Pancreas (tissue), 10 donors: ENCODE measurements at places on chromosomes 6 and 20. TPM values are rescaled to one million over a fixed set of nuclear protein-coding genes. Genes with fewer than 3 reads are reported as not detected.

DNA sequence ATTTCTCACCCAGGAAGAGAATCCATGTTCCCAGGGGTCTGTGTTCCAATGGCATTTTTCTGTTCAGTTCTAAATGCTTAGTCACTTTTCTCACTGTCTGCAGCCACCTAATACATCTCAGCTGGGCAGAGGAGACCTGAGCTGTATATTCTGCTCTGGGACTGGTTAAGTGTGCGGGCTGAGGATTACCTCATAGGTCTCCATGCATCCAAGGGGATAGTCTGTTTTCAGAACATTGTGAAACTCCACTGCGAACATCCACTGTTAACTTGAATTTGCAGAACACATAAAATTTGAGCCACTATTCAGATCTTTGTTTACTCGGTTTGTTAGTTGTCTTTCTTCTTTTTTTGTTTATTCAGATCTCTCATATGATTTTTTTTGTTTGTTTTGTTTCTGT, 947.1 kb downstream of the TFAP2A start:
- H3K36me3 ChIP-seq, result no peaks in the 10 kb centered on the region
- no peak for DNase-seq
- H3K27ac ChIP-seq, result no peak overlapping the region
- H3K27me3 ChIP-seq, result no peaks in the 10 kb centered on the region

GRCh38 chr6:105459864-105460263, 57.0 kb upstream of the PREP start:
- no peak overlapping the region for H3K27ac ChIP-seq
- no peaks in the 10 kb centered on the region for H3K4me1 ChIP-seq
- H3K4me3 ChIP-seq, result no peak overlapping the region
- no peak for DNase-seq

DNA sequence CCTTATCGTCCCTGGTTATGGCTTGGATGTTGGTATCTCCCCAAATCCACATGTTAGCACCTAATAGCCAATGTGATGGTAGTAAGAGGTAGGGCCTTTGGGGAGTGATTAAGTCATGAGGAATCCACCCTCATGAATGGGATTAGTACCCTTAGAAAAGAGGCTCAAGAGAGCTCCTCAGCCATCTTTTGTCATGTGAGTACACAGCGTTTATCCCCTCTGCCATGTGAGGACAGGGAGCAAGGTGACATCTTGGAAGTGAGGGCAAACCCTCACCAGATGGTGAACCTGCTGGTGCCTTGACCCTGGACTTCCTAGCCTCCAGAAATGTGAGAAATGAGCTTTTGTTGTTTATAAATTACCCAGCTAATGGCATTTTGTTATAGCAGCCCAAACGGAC, 16.1 kb upstream of the SIRPB2 start:
- no peaks in the 10 kb centered on the region for H3K4me1 ChIP-seq
- no peak overlapping the region for H3K27ac ChIP-seq
- no peaks in the 10 kb centered on the region for H3K27me3 ChIP-seq
- DNase-seq, result no peak
- no peaks in the 10 kb centered on the region for H3K36me3 ChIP-seq
- no peak overlapping the region for H3K4me3 ChIP-seq

DNA sequence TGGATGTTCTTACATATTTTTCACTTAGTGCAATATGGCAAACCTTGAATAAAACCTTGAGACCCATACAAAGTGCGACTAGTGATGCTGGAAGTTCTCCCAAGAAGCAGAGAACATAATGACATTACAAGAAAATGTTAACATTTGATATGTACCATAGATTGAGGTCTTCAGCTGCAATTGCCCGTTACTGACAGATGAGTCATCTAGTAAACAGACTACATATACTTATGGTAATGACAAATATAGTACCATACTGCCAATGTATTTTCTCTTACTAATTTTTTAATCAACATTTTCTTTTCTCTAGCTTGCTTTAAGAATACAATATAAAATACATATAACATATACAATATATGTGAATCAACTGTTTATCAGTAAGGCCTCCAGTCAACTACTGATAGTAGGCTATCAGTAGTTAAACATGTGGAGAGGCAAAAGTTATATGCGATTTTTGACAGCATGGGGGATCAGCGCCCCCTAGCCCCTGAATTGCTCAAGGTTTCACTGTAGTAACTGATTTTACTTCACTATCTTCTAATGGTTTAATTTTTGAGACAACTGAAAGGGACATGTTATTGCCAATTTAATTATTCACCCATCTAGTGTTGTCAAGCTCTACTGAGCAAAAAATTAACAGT, 166.7 kb upstream of the ADGRB3 start:
- no peak overlapping the region for H3K27ac ChIP-seq
- no peaks in the 10 kb centered on the region for H3K4me1 ChIP-seq
- no peak overlapping the region for H3K4me3 ChIP-seq
- no peaks in the 10 kb centered on the region for H3K36me3 ChIP-seq

- no peaks in the 10 kb centered on the region for H3K4me1 ChIP-seq
- H3K4me3 ChIP-seq, result no peak overlapping the region
- no peaks in the 10 kb centered on the region for H3K27me3 ChIP-seq
- no peaks in the 10 kb centered on the region for H3K36me3 ChIP-seq
- no peak for DNase-seq
Measured at GRCh38 chr20:24485981-24486380, 16.6 kb downstream of the SYNDIG1 start.

GRCh38 chr20:44001667-44002596, 87.3 kb downstream of the TOX2 start:
- H3K4me3 ChIP-seq, result no peak overlapping the region
- H3K27ac ChIP-seq, result no peak overlapping the region
- no peaks in the 10 kb centered on the region for H3K4me1 ChIP-seq
- H3K36me3 ChIP-seq, result no peaks in the 10 kb centered on the region

DNA sequence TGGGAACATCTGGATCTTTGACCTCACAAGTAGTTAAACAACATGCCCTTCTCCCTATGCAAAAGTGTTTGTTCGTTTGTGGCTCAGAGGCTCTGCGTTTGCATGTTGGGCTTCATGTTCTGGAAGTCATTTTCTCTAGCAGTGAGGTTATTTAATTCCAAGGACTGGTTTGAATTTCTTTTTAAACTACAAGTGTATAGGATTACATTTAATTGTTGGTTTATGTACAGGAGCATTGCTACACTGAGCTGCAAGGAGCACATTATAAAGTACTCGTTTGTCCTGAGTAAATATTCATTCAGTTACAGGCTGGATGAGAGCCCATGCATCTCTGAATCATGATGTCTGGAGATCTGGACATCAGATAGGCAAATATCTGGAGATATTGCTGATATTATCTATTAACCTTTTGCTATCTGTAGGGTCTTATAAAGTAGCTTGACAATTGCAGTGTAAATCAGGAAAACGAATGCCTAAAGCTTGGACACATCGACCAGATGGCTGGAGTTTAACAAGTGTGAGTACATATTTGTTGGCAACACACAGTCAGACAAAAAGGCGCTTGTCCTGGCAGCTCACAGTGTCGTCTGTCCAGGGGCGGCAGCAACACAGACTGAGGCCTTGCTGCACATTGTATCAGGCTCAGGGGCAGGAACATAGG, 84.6 kb downstream of the PDE7B start:
- no peaks in the 10 kb centered on the region for H3K36me3 ChIP-seq
- H3K27me3 ChIP-seq, result no peaks in the 10 kb centered on the region
- DNase-seq, result no peak
- no peak overlapping the region for H3K4me3 ChIP-seq
- H3K4me1 ChIP-seq, result no peaks in the 10 kb centered on the region

- no peak for DNase-seq
- H3K4me3 ChIP-seq, result no peak overlapping the region
- no peak overlapping the region for H3K27ac ChIP-seq
Measured at GRCh38 chr6:109291902-109292301, 90.4 kb downstream of the CD164 start.

GRCh38 chr6:40563111-40563510, 24.1 kb downstream of the LRFN2 start:
- no peak for DNase-seq
- no peaks in the 10 kb centered on the region for H3K27me3 ChIP-seq
- no peak overlapping the region for H3K27ac ChIP-seq
- H3K36me3 ChIP-seq, result no peaks in the 10 kb centered on the region
- no peaks in the 10 kb centered on the region for H3K4me1 ChIP-seq
- H3K4me3 ChIP-seq, result no peak overlapping the region

GRCh38 chr20:47338131-47338628, 18.3 kb downstream of the ZMYND8 start:
- DNase-seq, result no peak
- H3K27ac ChIP-seq, result no peak overlapping the region
- no peaks in the 10 kb centered on the region for H3K36me3 ChIP-seq

DNA sequence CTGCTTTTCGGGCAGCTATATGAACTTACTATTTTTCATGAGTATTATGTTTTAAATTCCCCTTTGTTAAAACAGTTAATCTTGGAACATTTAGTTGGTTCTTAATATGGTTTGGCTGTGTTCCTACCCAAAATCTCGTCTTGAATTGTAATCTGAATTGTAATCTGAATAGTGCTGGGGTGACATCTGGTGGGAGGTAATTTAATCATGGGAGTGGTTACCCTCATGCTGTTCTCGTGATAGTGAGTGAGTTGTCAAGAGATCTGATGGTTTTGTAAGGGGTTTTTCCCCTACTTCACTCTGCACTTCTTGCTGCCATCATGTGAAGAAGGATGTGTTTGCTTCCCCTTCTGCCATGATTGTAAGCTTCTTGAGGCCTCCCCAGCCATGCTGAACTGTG, 305.4 kb upstream of the MAP3K7 start:
- no peak overlapping the region for H3K27ac ChIP-seq
- no peak for DNase-seq
- no peaks in the 10 kb centered on the region for H3K4me1 ChIP-seq

GRCh38 chr6:88165844-88166492, at the start of gene CNR1:
Gene CNR1 (minus strand): TSS chr6:88166347. CDS start chr6:88145274, 21,073 bp downstream.
- no peak within 1 kb of the TSS for H3K27ac ChIP-seq
- peak within 1 kb of the TSS; percentile 54 for H3K4me3 ChIP-seq
- H3K27me3 ChIP-seq, result no peaks in the 10 kb centered on the region
- no peaks in the 10 kb centered on the region for H3K4me1 ChIP-seq

GRCh38 chr6:110491644-110492317, 15.4 kb upstream of the SLC22A16 start:
- H3K27ac ChIP-seq, result no peak overlapping the region
- no peak overlapping the region for H3K4me3 ChIP-seq
- no peaks in the 10 kb centered on the region for H3K4me1 ChIP-seq
- H3K36me3 ChIP-seq, result no peaks in the 10 kb centered on the region

GRCh38 chr6:6008648-6009421, 2.1 kb upstream of the NRN1 start:
- H3K4me3 ChIP-seq, result peak overlapping the region; percentile 21
- H3K27ac ChIP-seq, result no peak overlapping the region
- H3K4me1 ChIP-seq, result peaks cover 9% of the 10 kb centered on the region
- peak; percentile 86 for DNase-seq
- H3K27me3 ChIP-seq, result peaks cover 10% of the 10 kb centered on the region

DNA sequence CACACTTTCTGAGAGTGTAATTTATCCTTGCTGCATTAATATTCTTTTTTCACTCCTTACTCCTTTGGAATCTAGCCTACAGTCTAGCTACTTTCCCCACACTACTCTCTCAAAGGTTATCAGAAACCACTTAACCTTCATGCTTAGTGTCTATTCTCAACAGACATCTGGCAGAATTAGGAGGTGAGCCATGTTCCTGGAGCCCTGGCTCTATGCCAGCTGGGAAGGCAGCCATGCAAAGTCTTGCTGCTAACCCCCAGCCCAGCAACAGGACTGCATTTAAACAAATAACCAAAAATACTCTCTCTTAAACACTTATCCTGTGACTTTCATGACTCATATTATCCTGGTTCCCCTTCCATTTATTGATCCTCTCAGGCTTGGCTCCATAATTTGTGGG, 260.2 kb downstream of the BCKDHB start:
- peak; percentile 45 for DNase-seq
- no peak overlapping the region for H3K4me3 ChIP-seq
- no peaks in the 10 kb centered on the region for H3K4me1 ChIP-seq
- no peak overlapping the region for H3K27ac ChIP-seq

DNA sequence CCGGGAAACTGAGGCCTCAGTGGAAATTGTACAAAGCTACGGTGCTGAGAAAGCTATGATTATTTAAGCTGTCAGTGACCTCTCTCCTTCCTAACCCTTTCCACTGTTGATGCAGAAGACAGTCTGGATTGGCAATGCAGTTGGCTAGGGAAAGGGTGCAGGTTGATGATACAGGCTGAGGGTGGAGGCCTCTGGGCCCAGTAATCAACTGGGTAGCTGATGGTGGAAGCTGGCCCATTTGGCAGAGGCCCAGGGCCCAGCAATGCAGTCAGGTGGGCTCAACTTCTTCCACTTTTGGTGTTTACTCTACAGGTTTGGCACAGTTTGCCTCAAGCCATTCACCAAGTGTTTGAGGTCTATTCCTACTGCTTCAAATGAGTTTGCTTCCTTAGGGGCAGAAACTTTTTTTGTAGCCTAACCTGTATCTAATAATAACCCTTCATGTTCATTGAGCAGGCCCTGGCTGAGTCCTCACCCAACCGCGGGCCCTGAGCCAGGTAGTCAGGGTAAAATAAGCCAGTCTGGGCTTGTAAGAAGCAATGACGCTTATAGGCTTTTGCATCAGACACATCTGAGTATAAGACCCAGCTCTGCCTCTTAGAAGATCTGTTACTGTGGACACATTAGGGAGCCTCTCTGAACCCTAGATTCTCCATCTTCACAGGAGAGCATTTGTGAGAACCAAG, 12.1 kb downstream of the BCL2L1 start:
- no peaks in the 10 kb centered on the region for H3K27me3 ChIP-seq
- peaks cover 5% of the 10 kb centered on the region for H3K36me3 ChIP-seq
- peak; percentile 56 for DNase-seq
- H3K4me1 ChIP-seq, result peaks cover 80% of the 10 kb centered on the region
- no peak overlapping the region for H3K4me3 ChIP-seq

DNA sequence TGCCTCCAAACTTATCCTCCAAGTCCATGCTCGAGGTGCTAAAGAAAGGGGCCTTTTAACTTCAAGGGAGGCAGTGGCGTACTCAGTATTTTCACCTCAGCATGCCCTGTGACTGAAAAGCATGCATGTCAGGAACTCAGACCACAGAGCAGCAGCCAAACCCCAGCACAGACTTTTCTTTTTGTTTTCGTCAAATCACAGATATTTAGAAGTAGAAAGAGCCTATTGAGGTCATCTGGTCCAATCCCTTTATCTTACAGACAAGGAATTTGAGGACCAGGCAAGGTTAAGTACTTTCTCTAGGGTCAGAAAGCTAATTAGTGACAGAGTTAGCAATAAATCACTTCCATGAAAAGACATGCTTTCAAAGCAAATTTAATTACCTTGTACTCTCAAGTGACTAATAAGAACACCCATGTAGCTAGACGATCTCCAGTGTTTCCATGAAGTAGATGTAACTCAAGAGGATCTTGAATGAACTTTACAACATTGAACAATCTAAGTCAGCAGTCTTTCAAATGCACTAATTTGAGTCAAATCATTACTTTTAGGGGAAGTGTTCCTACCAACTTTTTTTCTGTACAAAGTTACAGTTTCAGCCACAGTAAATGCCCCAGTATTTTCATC, 35.9 kb downstream of the MOXD1 start:
- no peak overlapping the region for H3K4me3 ChIP-seq
- H3K4me1 ChIP-seq, result no peaks in the 10 kb centered on the region
- H3K36me3 ChIP-seq, result no peaks in the 10 kb centered on the region
- H3K27me3 ChIP-seq, result no peaks in the 10 kb centered on the region

- no peaks in the 10 kb centered on the region for H3K36me3 ChIP-seq
Measured at GRCh38 chr6:97423190-97423589, 140.2 kb upstream of the MMS22L start.

GRCh38 chr20:44642203-44643153, 9.0 kb downstream of the ADA start:
- H3K4me1 ChIP-seq, result peaks cover 18% of the 10 kb centered on the region
- no peak overlapping the region for H3K4me3 ChIP-seq
- no peaks in the 10 kb centered on the region for H3K27me3 ChIP-seq

GRCh38 chr6:34201455-34202107, 35.1 kb upstream of the HMGA1 start:
- no peaks in the 10 kb centered on the region for H3K27me3 ChIP-seq
- no peak overlapping the region for H3K27ac ChIP-seq
- H3K4me3 ChIP-seq, result no peak overlapping the region
- no peaks in the 10 kb centered on the region for H3K4me1 ChIP-seq

ERVFRD-1 gene
- polyA plus RNA-seq, result 0.07 TPM

TAAR6 gene
- polyA plus RNA-seq, result not detected

LINC00237 gene
- polyA plus RNA-seq, result 0.92 TPM

CST4 gene
- not detected for polyA plus RNA-seq

CDH4 gene
- polyA plus RNA-seq, result 0.21 TPM
